ENCODE measurements at places on chromosomes 5 and 9.

- DNase-seq: peak; percentile 76
These were observed 2.8 kb downstream of the TICAM2 start for GRCh38 chr5:115599502-115599901.

- DNase-seq: no peak
These were observed 98.1 kb downstream of the KDM4C start for GRCh38 chr9:6855860-6856259.

GRCh38 chr9:109190151-109190550, 23.1 kb upstream of the FRRS1L start:
- DNase-seq: no peak

DNA sequence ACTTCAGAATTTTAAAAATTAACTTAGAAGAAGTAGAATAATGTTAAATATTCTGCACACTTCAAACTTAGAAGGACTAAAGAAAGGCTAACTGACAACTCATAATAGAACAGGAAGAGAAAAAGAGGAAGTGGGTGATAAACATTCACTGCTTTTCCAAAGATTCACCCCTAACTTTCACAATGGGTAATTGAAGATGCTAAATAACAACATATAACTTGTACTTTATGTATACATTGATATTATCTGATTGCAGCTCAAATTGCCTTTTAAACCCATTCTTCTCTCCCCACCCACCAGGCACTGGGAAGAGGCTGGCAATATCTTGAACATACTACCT, 376.6 kb downstream of the EFNA5 start:
- no peak for DNase-seq

- DNase-seq: no peak
These were observed 137.9 kb downstream of the SEC61B start for GRCh38 chr9:99360026-99360425.

DNA sequence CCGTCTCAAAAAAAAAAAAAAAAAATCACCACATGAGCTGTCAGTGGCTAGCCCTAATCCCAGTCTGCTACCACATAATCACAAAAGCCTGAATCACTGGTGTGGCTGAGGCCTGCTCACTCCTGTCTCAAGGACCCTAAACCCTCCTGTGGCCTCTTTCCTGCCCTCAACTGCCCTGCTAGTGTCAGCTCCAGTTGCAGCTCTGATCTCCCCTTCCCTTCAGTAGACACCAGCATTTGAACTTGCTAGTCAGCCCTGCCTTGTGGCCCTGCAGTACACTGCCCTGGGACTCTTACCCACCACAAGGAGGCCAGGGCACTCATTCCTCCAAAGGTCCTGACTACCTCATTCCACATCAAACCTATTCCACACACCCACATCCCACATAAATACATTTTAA, 9.5 kb upstream of the P4HA2 start:
- no peak for DNase-seq

- DNase-seq: peak; percentile 86
These were observed 1.1 kb upstream of the BASP1 start for GRCh38 chr5:17216176-17216973.

- no peak for DNase-seq
These were observed 11.6 kb downstream of the COL27A1 start for GRCh38 chr9:114166614-114167572.

GRCh38 chr9:78971540-78971939, 600.2 kb upstream of the TLE4 start:
- no peak for DNase-seq

- DNase-seq: no peak
These were observed 182.3 kb upstream of the RIOK2 start for GRCh38 chr5:97365163-97365845.

GRCh38 chr5:172200476-172200875, 6.5 kb downstream of the EFCAB9 start:
- DNase-seq: no peak

GRCh38 chr9:36250079-36250478, 8.2 kb downstream of the GNE start:
- DNase-seq: no peak

DNA sequence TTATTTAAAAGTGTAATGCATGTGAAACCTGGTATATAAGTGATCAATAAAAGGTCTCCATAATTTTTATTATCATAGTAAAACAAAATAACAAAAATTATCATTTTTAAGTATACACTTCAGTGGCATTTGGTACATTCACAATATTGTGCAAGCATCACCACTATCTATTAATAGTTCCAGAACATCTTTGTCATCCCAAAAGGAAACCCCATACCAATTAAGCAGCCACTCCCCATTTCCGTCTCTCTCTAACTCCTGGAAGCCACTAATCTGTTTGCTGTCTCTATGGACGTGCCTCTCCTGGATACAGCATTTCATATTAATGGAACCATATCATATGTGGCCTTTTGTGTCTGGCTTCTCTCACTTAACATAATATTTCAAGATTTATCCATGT, 7.6 kb downstream of the OLFML2A start:
- no peak for DNase-seq

GRCh38 chr9:116270546-116270945, 117.0 kb downstream of the PAPPA start:
- no peak for DNase-seq
